ENCODE measurements at places on chromosomes 3 and 15. TPM values are rescaled to one million over a fixed set of nuclear protein-coding genes. Genes with fewer than 3 reads are reported as not detected.

The IGF2BP2 gene
- total RNA-seq, result 157 TPM

The HERC2 gene
- total RNA-seq, result 33.1 TPM

The MRAS gene
- 3.1 TPM for total RNA-seq

The TRAT1 gene
- not detected for total RNA-seq

The ACTRT3 gene
- total RNA-seq, result not detected

The ZNF619 gene
- total RNA-seq, result 6.3 TPM

The IREB2 gene
- 9.3 TPM for total RNA-seq

The IL16 gene
- total RNA-seq, result 0.50 TPM

The ALDH1L1 gene
- total RNA-seq, result 12.9 TPM

The TGFBR2 gene
- 76.6 TPM for total RNA-seq

The ZNF80 gene
- total RNA-seq, result not detected

The FOXB1 gene
- not detected for total RNA-seq

The DUOX2 gene
- total RNA-seq, result under 0.01 TPM

The SERINC4 gene
- total RNA-seq, result 0.13 TPM

The SLC24A5 gene
- not detected for total RNA-seq

The KCNMB2 gene
- not detected for total RNA-seq

The FAM107A gene
- not detected for total RNA-seq

The CNTN6 gene
- not detected for total RNA-seq

The PIERCE2 gene
- total RNA-seq, result 1.00 TPM

The ZPLD1 gene
- 0.11 TPM for total RNA-seq

The LEO1 gene
- 32.1 TPM for total RNA-seq

The SKOR1 gene
- total RNA-seq, result not detected

The FBXO22 gene
- total RNA-seq, result 71.8 TPM

The CD200 gene
- not detected for total RNA-seq

The AP3B2 gene
- total RNA-seq, result not detected

The FGF7 gene
- total RNA-seq, result 0.02 TPM

The PLCH1 gene
- total RNA-seq, result 0.53 TPM

The ULK3 gene
- total RNA-seq, result 44.0 TPM

The RYR3 gene
- total RNA-seq, result 0.02 TPM

The TTC21A gene
- total RNA-seq, result 0.69 TPM

The IGDCC3 gene
- 0.19 TPM for total RNA-seq

The C3orf52 gene
- 21.5 TPM for total RNA-seq

The LRCH3 gene
- 63.4 TPM for total RNA-seq

The TM6SF1 gene
- total RNA-seq, result not detected

The TMCO5A gene
- total RNA-seq, result not detected

The CLRN1 gene
- total RNA-seq, result not detected

The SLC2A2 gene
- not detected for total RNA-seq

The SH3GL3 gene
- 3.5 TPM for total RNA-seq

The SIAH2 gene
- 71.8 TPM for total RNA-seq

The TEX9 gene
- 1.2 TPM for total RNA-seq

The STRA6 gene
- total RNA-seq, result not detected

The KLHL24 gene
- total RNA-seq, result 16.7 TPM

The CYP1A1 gene
- total RNA-seq, result 2.5 TPM

The CHL1 gene
- total RNA-seq, result not detected

The EFHB gene
- total RNA-seq, result 1.8 TPM

The ZNF860 gene
- total RNA-seq, result 0.08 TPM

The ANKUB1 gene
- total RNA-seq, result not detected

Measured in HT1080 (cell line).